ENCODE measurements at places on chromosomes 12 and 14.

DNA sequence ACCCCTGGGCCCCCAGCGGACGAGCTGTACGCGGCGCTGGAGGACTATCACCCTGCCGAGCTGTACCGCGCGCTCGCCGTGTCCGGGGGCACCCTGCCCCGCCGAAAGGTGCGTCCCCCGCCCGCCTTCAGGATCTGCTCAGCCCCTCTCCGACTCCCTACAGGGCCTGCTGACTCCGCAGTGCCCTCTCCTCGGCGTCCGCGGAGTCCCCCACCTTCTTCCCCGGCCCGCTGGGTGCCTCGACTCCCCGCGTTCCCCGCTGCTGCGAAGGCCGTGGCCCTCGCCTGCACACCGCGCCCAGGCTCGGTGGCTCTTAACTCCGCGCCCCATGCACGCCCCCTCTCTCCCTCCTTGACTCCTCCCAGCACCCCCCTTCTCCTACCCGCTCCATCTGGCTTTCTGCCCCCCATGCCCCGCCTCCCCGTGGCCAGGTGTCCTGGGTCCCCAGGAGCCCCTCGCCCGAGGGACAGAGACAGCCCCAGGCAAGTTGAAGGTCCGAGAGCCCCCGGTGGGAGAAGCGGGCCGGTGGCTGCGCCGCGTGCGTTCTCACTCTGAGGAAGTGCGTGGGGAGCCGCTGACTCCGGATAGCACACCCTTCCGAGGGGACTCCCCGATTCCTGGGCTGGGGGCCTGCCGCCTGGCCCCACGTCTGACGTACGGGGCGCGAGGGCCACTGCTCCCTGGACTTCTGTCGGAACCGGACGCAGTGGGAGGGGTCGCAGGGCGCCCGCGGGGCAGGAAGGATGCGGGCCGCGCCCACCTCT lies 594 bp downstream of the TAMALIN start:
- DNase-seq = no peak

DNA sequence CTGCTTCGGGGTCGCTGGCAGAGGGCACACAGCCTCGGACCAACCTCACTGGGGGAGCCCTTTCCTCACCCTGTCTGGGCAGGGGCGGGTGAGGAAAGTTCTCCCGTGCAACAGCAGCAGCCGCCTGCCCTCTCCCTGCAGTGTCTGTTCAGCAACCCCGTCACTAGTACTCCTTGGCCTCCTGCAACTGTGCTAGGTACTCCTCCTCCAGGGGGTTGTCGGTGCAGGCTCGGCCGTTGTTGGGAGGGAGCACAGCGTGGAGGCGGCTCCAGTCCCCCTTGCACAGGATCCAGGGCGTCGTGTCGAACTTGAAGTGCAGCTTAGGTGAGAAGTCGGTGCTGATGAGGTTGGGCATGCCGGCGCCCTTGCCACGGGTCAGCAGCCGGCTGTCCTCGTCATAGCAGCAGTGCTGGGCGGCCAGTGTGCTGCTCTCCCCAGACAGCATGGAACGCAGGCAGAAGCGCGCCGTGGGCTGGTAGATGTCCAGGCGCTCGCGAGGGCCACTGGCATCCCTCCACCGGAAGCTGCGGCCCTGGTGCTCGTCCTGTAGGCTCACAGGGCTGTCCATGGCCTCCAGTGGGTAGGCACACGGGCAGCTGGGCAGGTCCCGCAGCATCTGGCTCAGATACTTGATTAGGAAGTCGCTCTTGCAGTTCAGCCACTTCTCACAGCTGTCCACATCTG lies 17.7 kb downstream of the AHSA1 start:
- DNase-seq = no peak

DNA sequence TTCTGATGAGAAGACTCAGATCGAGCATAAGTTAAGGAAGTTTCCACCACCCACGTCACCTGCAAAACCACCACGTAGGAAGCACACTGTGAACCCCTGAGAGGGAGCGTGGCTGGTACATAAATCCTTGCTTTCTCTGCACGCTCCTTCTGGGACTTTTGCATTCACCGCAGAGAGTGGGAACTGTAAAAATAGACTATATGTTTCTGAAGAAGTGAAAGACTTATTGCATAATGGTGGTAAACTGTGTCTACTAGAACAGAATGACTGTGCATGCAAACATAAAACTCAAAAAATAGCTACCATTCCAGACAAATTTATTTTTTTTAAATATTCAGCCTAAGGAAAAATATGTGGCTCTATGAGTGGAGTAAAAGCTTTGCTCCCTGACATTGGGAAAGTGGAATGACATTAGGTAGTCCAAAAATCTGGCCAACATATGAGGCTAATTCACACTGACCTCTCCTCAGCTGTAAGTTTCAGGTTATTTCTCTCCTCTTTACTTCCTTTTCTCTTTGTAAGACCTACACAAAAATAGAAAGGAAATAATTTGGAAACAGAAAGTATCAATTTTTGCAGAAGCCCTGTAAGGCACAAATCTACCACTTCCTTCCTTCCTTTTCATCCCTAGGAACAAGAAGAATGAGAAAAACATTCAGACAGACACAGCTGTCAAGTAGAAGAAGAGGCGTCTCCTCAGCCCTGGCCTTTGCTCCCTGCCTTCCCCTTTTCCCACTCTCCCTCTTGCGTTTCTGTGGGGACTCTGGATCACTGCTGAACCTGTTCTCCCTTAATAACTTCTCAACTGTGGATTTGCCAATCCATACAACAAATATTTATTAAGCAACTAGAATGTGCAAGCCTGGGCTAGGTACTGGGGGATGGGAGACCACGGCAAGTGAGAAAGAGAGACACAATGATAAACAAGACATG lies 264.3 kb upstream of the FOXN3 start:
- peak; percentile 52 for DNase-seq

- no peak for DNase-seq
These were observed 734 bp downstream of the COX6A1 start for GRCh38 chr12:120438495-120439198.

GRCh38 chr12:116186482-116187150 lies 90.9 kb downstream of the MED13L start:
- DNase-seq = no peak

GRCh38 chr14:103740991-103741689 lies 25.5 kb downstream of the ZFYVE21 start:
- no peak for DNase-seq

GRCh38 chr12:25828188-25828587 lies 130.3 kb upstream of the RASSF8 start:
- no peak for DNase-seq

DNA sequence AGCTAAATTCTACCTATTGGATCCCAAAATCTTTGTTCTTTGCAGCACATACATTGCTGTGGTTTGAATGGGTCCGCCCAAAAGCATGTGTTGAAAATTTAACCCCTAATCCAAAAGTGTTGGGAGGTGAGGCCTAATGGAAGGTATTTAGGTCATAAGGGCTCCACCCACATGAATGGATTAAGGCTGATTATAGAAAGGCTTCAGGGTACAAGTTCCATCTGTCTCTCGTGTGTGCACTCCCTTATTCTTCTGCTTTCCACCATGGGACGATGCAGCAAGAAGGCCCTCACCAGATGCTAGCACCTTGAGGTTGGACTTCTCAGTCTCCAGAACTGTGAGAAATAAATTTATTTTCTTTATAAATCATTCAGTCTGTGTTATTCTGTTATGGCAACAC lies 190.9 kb downstream of the SOX5 start:
- DNase-seq = no peak

- no peak for DNase-seq
These were observed 164.7 kb downstream of the SSPN start for GRCh38 chr12:26360062-26360461.

DNA sequence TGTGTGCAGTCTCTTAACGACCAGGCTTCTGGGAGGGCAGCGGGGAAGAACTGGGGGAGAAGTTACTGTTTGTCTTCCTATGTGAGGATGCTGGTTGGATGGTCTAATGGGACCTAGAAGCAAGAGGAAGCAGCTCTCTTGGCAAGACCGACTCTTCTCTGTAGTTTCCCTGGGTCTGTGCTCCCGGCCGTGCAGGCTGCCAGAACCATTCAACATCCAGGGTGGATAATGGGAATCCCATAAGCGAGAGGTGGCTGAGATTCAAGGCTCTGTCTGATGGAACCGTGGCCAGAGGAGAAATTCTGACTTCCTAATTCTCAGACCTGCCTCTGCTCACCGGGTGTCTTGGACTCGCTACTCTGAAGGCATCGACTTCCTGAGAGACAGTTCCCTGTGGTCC lies 561.0 kb upstream of the TBX3 start:
- no peak for DNase-seq

- no peak for DNase-seq
These were observed 8.3 kb upstream of the KLHL42 start for GRCh38 chr12:27771481-27772327.
